ENCODE measurements at places on chromosomes 1 and 21.

GRCh38 chr1:76928522-76928921, 61.2 kb downstream of the ST6GALNAC5 start:
- no peak for DNase-seq

DNA sequence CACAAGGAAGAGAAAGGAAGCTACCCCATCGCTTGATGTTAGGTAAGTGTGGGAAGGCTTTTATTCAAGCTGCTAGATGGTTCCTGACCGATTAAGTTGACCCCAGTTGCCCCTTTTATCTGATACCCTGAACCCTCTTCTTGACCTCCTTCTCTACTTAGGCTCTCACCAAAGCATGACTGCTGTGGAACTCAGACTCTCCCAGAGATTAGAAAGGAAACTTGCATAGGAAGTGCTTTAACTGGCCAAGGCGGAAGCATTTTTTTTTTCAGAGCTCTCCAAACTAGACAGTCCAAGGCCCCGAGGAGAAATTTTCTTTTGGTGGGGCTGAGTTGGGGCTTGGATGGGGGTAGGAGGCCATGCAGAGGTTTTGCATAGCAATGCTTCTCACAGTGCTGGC, 101.3 kb upstream of the USP24 start:
- peak; percentile 20 for DNase-seq

GRCh38 chr1:65360648-65361047, 51.3 kb downstream of the DNAJC6 start:
- no peak for DNase-seq

DNA sequence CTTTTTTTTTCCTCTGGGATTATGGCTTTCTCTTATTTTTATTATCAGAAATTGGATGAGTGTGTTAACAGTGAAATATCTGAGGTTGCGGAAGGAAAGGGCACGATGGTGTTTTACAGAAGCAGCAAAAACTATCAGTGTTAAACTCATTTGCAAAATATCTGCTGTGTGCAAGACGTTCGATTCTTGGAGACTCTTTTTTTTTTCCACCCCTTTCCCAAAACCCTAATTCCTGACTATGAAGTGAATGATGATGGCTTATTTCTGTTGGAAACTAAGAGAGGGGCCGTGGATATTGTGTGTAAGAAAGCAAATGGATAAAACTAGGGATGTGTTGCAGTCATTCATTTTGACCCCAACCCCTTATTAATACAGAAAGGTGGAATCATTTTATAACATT, 677 bp downstream of the NCAM2 start:
- peak; percentile 55 for DNase-seq

DNA sequence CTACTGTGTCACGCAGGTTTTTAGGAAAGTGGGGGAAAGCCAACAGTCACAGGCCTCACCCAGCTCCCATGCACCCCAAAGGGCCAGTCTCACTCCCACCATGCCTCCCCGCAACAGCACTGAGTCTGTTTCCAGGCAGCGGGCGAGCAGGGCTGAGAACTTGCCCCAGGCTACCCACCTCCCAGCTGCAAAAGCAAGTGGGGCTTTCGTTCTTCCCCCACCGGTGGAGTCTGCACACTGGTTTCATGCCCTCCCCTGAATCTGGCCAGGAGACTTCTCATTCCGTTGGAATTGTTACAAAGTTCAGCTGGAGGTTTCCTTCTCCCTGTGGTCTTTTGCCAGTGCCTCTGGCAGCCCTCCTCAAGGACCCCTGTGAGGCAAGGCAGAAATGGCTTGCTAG, 53.6 kb upstream of the KCNJ15 start:
- no peak for DNase-seq

Measured in pons (tissue), 1 donor.